Left renal cortex interstitium (tissue), 4 donors: ENCODE measurements at places on chromosomes 6 and 20. TPM values are rescaled to one million over a fixed set of nuclear protein-coding genes. Genes with fewer than 3 reads are reported as not detected.

Gene HLA-DRA
- 52.7 TPM for polyA plus RNA-seq

Gene BEND6
- 7.1 TPM for polyA plus RNA-seq

Gene GNRH2
- polyA plus RNA-seq = not detected

Gene PSMB8
- polyA plus RNA-seq = 17.9 TPM

Gene PRDM1
- 2.4 TPM for polyA plus RNA-seq
